Tongue (tissue), 3 donors: ENCODE measurements at places on chromosomes 12 and 14.
A peak's percentile ranks its signal among the peaks of the same experiment; 100 is the strongest.

- no peak for DNase-seq
These were observed 117.3 kb downstream of the MED13L start for GRCh38 chr12:116160231-116160630.

DNA sequence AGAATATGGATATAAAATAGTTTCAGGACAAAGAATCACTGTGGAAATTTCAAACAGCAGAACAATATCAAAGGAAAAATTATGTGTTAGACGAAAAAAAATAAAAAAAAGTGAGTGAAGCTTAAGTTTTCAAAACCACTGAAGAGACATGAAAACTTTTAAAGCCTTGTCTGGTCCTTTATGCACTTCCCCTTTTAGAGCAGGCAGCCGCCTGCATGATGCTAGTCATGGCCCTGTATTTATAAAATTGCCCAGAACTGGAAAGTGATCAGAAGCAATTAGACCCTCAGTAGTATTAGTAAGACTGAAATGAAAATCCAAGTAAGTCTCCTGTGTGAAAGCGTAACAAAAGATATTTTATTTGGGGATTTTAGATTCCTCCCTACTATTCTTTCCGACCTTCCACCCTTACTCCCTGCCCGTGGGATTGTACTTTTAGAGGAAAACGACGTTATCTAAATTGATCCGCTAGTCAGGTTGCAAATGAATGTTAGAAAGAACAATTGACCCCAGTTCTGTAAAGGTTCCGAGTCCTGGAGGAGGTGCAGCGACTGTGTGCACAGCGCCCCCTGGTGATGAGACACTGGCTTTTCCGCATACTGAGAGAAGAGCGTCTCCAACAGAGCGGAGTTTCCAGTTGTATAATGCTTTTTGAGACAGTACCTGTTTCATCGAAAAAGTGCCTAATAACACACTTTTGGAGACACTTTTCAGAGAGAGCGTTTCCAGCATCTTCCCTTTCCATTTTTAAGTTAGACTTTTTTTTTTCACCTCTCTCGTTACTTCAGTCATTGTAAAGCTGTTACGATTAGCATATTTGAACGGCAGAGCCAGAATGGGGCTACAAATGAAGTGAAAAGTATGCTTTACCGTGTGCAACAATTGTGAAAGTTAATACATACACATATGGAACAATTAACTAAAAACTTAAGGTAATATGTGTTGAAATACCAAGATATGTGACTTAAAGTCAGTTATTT, 12.4 kb downstream of the MGST1 start:
- peak; percentile 17 for DNase-seq

GRCh38 chr12:2495417-2496112, 299.2 kb upstream of the FKBP4 start:
- DNase-seq, result peak; percentile 58

DNA sequence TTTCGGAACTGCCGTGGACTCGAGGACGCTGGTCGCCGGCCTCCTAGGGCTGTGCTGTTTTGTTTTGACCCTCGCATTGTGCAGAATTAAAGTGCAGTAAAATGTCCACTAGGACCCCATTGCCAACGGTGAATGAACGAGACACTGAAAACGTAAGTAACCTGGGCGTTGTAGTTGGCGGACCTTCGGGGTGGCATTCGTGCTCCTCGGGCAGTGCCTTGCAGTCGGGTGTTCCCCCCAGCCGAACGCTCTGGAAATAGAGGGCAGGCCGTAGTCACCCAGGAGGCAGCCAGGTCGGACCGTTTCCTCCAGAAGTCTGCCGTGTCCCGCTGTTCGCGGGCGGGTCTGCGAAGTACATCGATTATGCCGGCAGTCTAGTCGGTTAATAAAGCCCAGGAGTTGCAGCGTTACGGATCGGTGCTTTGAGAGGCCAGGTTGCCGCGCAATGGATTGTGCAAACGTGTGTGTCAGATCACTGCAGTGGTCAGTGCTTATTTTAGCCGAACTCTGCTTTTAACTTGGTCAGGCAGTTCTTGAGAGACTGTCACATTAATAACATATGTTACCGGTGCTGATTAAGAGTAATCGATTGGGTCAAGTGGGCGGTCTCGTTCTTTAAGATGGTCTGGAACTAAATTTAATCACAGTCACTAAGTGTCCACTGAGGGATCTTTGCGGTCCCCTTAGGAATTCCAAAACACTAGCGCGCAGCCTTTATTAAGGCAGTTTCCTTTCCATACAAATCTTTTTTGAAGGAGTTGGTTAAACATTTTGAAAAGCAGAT, 906 bp downstream of the MARK3 start:
- peak; percentile 38 for DNase-seq

GRCh38 chr12:90854136-90854689, 100.8 kb downstream of the CCER1 start:
- DNase-seq, result peak; percentile 72

GRCh38 chr12:121792607-121793439, 665 bp downstream of the RHOF start:
- DNase-seq, result no peak

DNA sequence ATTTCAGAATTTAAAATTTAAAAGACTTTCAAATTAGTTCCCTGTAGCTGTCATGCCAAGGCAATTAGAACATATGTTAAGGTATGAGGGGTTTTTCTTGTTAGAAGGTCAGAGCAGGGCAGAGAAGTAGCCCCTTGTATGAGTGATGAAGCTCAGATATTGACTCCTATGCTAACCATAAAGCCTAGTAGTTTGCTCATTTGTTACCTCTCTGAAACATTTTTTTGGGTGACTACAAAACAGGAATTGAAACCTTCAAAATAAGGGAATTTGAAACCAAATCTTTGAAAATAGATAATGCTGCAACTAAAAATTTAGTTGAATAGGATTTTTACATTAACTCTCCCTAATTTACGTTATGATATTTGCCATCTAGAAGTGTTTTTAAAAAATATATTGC, 333.5 kb downstream of the NAV3 start:
- no peak for DNase-seq

DNA sequence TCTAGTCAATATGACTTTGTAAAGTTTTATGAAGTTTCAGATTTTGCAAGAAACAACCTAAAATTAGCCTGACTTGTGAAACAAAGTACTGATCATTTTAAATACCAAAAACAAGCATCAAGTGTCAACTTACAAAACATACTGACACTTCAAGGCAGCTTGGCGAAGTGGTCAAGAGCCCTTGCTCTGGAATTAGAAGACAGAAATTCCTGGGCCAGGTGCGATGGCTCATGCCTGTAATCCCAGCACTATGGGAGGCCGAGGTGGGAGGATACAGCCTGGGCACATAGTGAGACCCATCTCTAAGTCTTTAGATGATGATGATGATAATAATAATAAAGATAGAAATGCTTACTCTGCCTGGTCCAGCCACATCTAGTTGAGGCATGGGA, 45.4 kb upstream of the NR2C1 start:
- DNase-seq, result no peak

GRCh38 chr12:66533767-66534166, 145.1 kb downstream of the GRIP1 start:
- no peak for DNase-seq

DNA sequence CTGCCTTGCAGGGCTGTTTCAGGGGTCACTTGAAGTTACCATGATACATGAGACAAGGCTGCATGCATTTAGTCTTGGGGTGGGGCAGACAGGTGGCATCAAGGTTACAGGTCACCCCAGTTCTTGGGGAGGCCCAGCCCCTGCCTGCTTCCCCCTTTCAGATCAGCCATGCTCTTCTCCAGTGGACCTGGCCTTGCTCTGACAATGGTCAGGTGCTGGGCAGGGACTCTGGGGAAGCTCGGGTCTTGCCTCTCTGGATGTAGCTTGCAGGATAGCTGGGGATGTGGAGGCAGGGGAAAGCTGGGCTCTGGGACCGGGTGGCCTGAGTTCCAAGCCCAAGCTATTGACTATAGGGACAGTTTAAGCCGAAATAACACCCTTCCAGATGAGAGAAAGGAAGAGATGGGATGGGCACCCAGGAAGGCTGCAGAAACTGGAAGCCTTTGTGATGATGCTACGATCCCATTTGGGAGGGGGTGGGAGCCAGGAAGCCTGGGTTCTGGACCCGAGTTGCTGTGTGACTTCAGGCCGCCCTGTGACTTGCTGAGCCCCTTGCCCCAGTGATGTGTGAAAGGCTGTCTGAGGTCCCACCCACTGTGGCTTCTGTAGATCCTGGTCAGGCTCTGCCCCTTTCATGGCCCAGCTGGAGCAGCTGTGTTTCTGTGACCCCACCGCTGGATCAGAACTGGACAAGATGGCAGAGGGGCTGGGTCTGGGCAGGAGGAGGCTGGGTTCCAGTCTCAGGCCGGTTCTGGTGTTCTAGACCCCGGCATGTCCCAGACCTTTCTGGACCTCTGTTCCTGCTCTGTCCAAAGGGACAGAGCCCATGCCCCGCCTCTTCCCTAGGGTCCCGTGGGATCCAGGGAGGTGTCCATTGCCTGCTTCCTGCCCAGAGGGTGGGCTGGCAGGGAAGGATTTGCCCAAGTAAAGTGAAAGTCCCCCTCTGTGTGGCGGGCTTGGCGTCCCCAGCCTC, 2.1 kb downstream of the TNFAIP2 start:
- no peak for DNase-seq
